Chondrocyte (in vitro differentiated cells): ENCODE measurements at places on chromosomes 2 and 18. TPM values are rescaled to one million over a fixed set of nuclear protein-coding genes. Genes with fewer than 3 reads are reported as not detected.
A peak's percentile ranks its signal among the peaks of the same experiment; 100 is the strongest.

Gene IL1RL1
- not detected in 3 replicates for total RNA-seq

Gene CPO
- 0.34 TPM in 1 of 3 replicates, not detected in the others for total RNA-seq

Gene SAG
- total RNA-seq = not detected in 3 replicates

Gene FRZB
- 13.8 to 31.6 TPM (median 15.0 TPM) in 3 replicates for total RNA-seq

Gene PCARE
- total RNA-seq = not detected in 3 replicates

Gene XIRP2
- total RNA-seq = 0.24 TPM in 1 of 3 replicates, not detected in the others

Gene IL36A
- not detected in 3 replicates for total RNA-seq

Gene SP5
- total RNA-seq = not detected in 3 replicates

Gene SLC5A7
- not detected in 3 replicates for total RNA-seq

Gene ALLC
- not detected in 3 replicates for total RNA-seq

Gene TUBA3D
- total RNA-seq = not detected in 3 replicates

Gene ADCYAP1
- total RNA-seq = not detected in 3 replicates

Gene NIFK
- total RNA-seq = 35.5 to 40.5 TPM (median 39.8 TPM) in 3 replicates

Gene RUFY4
- total RNA-seq = not detected in 3 replicates

Gene ARHGAP15
- 0.36 to 0.42 TPM in 2 of 3 replicates, not detected in the other for total RNA-seq

GRCh38 chr18:47284721-47285395 is 33.4 kb upstream of the SKOR2 start:
- no peak overlapping the region for H3K4me3 ChIP-seq
- DNase-seq = no peak
- H3K27me3 ChIP-seq = peaks cover 20% of the 10 kb centered on the region
- no peaks in the 10 kb centered on the region for H3K36me3 ChIP-seq
- no peaks in the 10 kb centered on the region for H3K4me1 ChIP-seq

DNA sequence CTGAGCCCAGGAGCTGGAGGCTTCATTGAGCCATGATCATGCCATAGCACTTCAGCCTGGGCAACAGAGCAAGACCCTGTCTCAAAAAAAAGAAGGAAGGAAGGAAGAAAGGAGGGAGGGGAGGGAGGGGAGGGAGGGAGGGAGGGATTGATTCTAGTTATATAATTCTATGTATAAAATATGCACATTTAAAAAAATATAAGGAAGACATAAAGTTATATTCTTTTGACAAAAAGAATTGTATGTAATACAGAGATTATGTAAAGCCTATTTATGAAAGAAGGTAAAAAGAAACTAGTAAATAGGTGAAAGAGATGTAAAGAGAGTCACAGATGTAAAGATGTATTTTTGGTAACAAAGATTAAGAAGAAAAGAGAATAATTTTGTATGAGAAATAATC is 17.6 kb downstream of the TMSB10 start:
- no peak for DNase-seq
- no peak overlapping the region for H3K27ac ChIP-seq
- peaks cover 40% of the 10 kb centered on the region for H3K4me1 ChIP-seq
- no peaks in the 10 kb centered on the region for H3K36me3 ChIP-seq

DNA sequence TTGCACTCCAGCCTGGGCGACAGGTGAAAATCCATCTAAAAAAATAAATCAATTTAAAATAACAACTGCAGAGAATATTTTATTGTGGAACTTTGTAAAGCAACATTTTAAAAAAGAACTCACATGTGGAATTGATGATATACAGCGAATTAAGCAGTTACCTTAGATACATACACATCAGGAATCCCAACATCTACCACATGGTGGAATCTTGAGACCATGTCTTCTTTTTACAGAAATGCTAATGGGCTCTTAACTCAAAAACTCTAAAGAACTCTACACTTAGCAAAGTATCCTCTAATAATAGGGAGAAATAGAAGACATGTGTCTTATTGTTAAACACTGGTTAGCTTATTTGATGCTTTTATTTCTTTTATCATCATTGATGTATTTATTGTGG is 373.6 kb downstream of the CDH7 start:
- no peak for DNase-seq
- no peaks in the 10 kb centered on the region for H3K36me3 ChIP-seq
- H3K4me1 ChIP-seq = no peaks in the 10 kb centered on the region
- H3K27ac ChIP-seq = no peak overlapping the region

DNA sequence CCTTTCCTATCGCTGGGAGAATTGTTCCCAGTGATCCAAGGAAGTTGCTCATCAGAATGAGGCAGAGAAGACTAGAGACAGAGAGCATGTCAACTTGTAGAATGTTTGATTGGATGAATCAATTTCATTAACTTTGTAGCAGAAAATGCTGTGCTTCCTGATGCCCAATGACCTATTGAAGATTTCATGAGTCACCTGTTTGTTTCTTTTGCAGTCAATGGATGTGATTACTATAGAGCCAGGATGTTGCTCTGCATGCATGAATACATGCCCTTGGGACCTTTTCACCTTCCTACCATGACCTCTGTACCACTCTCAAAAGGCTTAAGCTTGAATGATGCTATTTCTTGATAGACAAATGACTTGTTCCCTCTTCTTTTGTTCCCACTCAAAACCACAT is 23.3 kb downstream of the SCG2 start:
- H3K4me1 ChIP-seq = peaks cover 34% of the 10 kb centered on the region
- H3K27ac ChIP-seq = no peak overlapping the region
- H3K4me3 ChIP-seq = no peak overlapping the region
- H3K36me3 ChIP-seq = no peaks in the 10 kb centered on the region
- no peaks in the 10 kb centered on the region for H3K27me3 ChIP-seq

GRCh38 chr2:156908825-156909224 is 348.7 kb upstream of the GALNT5 start:
- H3K4me3 ChIP-seq = no peak overlapping the region
- H3K36me3 ChIP-seq = no peaks in the 10 kb centered on the region
- DNase-seq = no peak
- H3K27ac ChIP-seq = no peak overlapping the region
- H3K27me3 ChIP-seq = no peaks in the 10 kb centered on the region

- DNase-seq = no peak
- H3K4me1 ChIP-seq = peaks cover 66% of the 10 kb centered on the region
- H3K4me3 ChIP-seq = no peak overlapping the region
These were observed 48.1 kb downstream of the SH3BP4 start for GRCh38 chr2:234999740-235000425.

GRCh38 chr2:30412047-30412683 is 34.9 kb upstream of the LCLAT1 start:
- H3K4me3 ChIP-seq = no peak overlapping the region
- H3K27me3 ChIP-seq = no peaks in the 10 kb centered on the region
- no peaks in the 10 kb centered on the region for H3K36me3 ChIP-seq
- peak overlapping the region; percentile 72 for H3K27ac ChIP-seq
- DNase-seq = no peak

- H3K4me1 ChIP-seq = peaks cover 60% of the 10 kb centered on the region
- no peaks in the 10 kb centered on the region for H3K36me3 ChIP-seq
- H3K27ac ChIP-seq = no peak overlapping the region
- no peaks in the 10 kb centered on the region for H3K27me3 ChIP-seq
- no peak overlapping the region for H3K4me3 ChIP-seq
These were observed 163.4 kb upstream of the NOSTRIN start for GRCh38 chr2:168639018-168639417.

DNA sequence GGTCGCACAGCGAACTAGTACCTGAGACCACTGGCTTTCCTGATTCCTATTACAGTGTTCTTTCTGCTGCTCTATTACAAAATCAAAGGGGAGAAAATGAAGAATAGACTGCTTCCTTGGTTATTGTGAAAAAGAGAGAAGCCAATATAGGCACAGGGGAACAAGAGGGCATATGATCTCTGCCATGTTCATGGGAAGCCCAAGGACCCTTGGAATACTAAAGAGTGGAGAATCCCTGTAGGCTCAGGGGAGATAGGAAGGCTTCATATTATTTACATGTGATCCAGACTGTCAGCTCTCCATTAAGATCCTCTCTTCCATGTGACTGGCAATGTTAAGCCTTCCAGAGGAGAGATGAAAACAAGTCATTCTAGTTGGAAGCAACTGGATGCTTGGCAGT is 135.7 kb upstream of the MYCN start:
- no peaks in the 10 kb centered on the region for H3K4me1 ChIP-seq
- H3K4me3 ChIP-seq = no peak overlapping the region
- no peak overlapping the region for H3K27ac ChIP-seq
- peaks cover 24% of the 10 kb centered on the region for H3K27me3 ChIP-seq
- no peak for DNase-seq

GRCh38 chr18:64219517-64219916 is 70.6 kb upstream of the LINC00305 start:
- H3K36me3 ChIP-seq = no peaks in the 10 kb centered on the region
- H3K4me3 ChIP-seq = no peak overlapping the region
- H3K27ac ChIP-seq = no peak overlapping the region
- DNase-seq = no peak
- H3K27me3 ChIP-seq = no peaks in the 10 kb centered on the region

GRCh38 chr2:72689579-72690195 is 136.1 kb downstream of the EXOC6B start:
- H3K4me1 ChIP-seq = peaks cover 14% of the 10 kb centered on the region
- H3K4me3 ChIP-seq = no peak overlapping the region
- no peak for DNase-seq
- no peaks in the 10 kb centered on the region for H3K27me3 ChIP-seq
- no peak overlapping the region for H3K27ac ChIP-seq
- H3K36me3 ChIP-seq = no peaks in the 10 kb centered on the region

DNA sequence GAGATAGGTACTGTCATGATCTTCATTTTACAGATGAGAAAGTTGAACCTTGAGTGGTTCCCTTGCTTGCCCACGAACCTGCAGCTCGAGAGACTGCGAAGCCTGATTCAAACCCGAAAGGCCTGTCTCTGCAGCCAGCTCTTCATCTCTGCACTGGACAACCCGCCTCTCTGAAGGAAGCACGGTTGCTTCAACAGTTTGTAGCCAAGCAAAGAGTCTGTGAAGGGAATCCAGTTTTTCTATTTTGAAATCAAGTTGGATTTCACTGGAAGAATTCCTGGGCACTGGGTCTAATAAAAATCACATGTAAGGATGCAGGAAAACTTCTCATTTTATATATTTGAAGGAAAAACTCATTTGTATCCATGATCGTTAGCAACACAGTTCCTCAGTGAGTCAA is 21.3 kb upstream of the ICOS start:
- DNase-seq = no peak
- H3K4me3 ChIP-seq = no peak overlapping the region
- no peaks in the 10 kb centered on the region for H3K36me3 ChIP-seq
- no peak overlapping the region for H3K27ac ChIP-seq
- peaks cover 3% of the 10 kb centered on the region for H3K27me3 ChIP-seq

- no peak for DNase-seq
- no peaks in the 10 kb centered on the region for H3K4me1 ChIP-seq
- no peak overlapping the region for H3K4me3 ChIP-seq
- no peak overlapping the region for H3K27ac ChIP-seq
- no peaks in the 10 kb centered on the region for H3K36me3 ChIP-seq
These were observed 138.6 kb downstream of the LOXHD1 start for GRCh38 chr18:46518438-46518837.

DNA sequence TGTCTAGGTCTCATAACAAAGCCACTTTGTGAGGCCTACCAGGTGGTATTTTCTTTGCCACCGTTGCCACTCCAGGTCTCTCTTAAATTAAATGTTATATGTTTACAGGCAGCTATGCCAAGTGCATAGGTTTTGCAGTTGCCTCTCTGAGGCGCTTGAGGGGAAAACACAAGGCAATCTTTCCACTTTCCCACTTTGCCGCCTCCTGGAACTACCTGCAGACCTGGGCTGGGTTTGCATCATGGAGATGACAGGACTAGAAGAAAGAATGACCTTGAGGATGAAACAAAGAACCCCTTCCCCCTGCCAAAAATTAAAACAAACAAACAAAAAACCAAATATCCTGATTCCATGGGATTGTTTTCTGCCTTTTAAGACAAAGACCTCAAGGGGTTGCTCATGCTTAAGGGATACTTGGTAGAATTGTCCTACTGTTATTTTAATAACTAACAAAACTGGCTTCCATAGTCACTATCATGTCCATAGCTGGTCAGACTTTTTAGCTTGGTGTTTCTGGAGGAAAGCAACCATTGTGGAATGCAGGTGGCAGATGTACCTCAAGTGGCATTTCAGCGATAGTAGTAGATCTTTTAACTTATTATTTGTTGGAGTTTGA is 159.9 kb downstream of the PRPF40A start:
- H3K4me3 ChIP-seq = no peak overlapping the region
- H3K27me3 ChIP-seq = no peaks in the 10 kb centered on the region
- H3K4me1 ChIP-seq = peaks cover 35% of the 10 kb centered on the region
- H3K27ac ChIP-seq = no peak overlapping the region
- DNase-seq = no peak

DNA sequence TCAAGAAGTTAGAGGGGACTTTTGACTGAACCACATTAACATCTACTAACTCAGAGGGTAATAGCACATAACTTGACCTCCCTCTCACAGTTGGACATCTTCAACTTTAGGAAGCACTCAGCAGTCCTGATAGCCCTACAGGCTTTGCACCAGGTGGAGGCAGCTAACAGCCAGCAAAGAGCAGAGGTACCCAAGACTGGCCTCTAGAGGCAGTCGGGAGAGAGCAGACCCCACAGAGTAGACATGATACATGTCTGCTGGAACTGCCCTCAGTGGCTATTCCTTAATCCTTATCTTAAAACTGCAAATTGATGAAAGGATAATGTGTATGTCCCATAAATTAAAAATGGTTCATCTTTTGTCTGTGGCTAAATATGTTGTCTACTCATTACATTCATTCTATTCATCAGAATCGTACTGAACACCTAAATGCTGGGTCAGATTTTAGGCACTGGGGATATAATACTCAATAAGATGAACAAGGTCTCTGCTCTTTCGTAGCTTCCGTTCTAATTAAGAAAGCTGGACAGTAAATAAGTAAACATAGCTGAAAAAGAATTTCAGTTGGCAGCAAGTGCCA is 49.8 kb downstream of the CAB39 start:
- peaks cover 29% of the 10 kb centered on the region for H3K4me1 ChIP-seq
- DNase-seq = no peak
- H3K27me3 ChIP-seq = no peaks in the 10 kb centered on the region
- no peak overlapping the region for H3K4me3 ChIP-seq
- no peak overlapping the region for H3K27ac ChIP-seq
- peaks cover 16% of the 10 kb centered on the region for H3K36me3 ChIP-seq

GRCh38 chr2:197324801-197325200 is 14.2 kb upstream of the ANKRD44 start:
- H3K36me3 ChIP-seq = no peaks in the 10 kb centered on the region
- peaks cover 15% of the 10 kb centered on the region for H3K4me1 ChIP-seq
- H3K27ac ChIP-seq = no peak overlapping the region
- no peak for DNase-seq
- H3K4me3 ChIP-seq = no peak overlapping the region

- no peak overlapping the region for H3K27ac ChIP-seq
- no peaks in the 10 kb centered on the region for H3K27me3 ChIP-seq
- H3K4me3 ChIP-seq = no peak overlapping the region
- no peaks in the 10 kb centered on the region for H3K36me3 ChIP-seq
- no peak for DNase-seq
These were observed 99.4 kb upstream of the GALNT5 start for GRCh38 chr2:157158111-157158510.

- DNase-seq = no peak
- peaks cover 34% of the 10 kb centered on the region for H3K4me1 ChIP-seq
- H3K4me3 ChIP-seq = no peak overlapping the region
- no peaks in the 10 kb centered on the region for H3K27me3 ChIP-seq
- H3K36me3 ChIP-seq = peaks cover 12% of the 10 kb centered on the region
These were observed 36.5 kb downstream of the BCL2L11 start for GRCh38 chr2:111157071-111157661.

GRCh38 chr2:210189452-210190138 is 18.4 kb upstream of the KANSL1L start:
- peaks cover 3% of the 10 kb centered on the region for H3K36me3 ChIP-seq
- H3K27me3 ChIP-seq = peaks cover 22% of the 10 kb centered on the region
- H3K4me1 ChIP-seq = no peaks in the 10 kb centered on the region

- H3K4me3 ChIP-seq = no peak overlapping the region
- no peak for DNase-seq
- no peak overlapping the region for H3K27ac ChIP-seq
- peaks cover 6% of the 10 kb centered on the region for H3K36me3 ChIP-seq
- H3K27me3 ChIP-seq = no peaks in the 10 kb centered on the region
- H3K4me1 ChIP-seq = no peaks in the 10 kb centered on the region
These were observed 44.1 kb downstream of the KIF1A start for GRCh38 chr2:240775905-240776304.
